Endothelial cell of umbilical vein (primary cell): ENCODE measurements at places on chromosomes 3 and 15. TPM values are rescaled to one million over a fixed set of nuclear protein-coding genes. Genes with fewer than 3 reads are reported as not detected.
A peak's percentile ranks its signal among the peaks of the same experiment; 100 is the strongest.

DNA sequence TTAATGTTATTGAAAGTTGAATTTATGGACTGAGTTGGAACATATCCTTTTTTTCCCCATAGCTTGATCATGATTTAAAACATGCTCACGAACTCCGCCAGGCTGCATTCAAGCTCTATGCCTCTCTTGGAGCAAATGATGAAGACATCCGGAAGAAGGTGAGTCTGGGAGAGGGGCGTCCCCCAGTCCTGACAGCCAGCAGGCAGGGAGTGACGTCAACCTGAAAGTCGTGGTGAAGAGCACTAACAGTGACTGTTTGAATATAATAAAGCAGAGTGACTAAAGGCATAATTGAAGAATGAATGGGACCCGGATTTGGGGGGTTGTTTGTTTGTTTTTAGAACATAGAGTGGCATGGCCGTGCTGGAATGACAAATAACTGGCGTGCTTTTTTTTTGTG lies 57.9 kb downstream of the ARMC8 start:
- no peak for DNase-seq

GRCh38 chr3:62986061-62986460 lies 110.8 kb upstream of the CADPS start:
- DNase-seq, result no peak

DNA sequence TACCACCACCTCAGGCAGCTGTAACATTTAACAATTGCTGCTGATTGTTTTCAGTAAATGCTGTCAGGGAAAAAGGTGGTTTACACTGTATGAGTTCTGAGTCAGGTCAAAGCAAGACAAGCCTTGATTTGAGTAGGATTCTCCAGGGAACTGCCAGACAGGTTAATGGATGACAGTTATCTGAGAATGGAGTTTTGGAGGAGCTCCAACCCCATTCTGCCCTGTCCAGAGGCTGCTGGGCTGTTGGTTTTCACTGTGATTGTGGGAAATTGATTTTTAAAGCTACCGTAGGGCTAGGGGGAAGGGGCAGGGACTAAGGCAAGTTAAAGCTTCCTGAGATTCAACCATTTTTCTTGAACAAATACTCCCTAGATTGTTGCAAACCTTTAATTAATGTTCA lies 39.9 kb downstream of the TICRR start:
- no peak for DNase-seq

- no peak for DNase-seq
Measured at GRCh38 chr3:5479229-5479799, 291.8 kb downstream of the EDEM1 start.

DNA sequence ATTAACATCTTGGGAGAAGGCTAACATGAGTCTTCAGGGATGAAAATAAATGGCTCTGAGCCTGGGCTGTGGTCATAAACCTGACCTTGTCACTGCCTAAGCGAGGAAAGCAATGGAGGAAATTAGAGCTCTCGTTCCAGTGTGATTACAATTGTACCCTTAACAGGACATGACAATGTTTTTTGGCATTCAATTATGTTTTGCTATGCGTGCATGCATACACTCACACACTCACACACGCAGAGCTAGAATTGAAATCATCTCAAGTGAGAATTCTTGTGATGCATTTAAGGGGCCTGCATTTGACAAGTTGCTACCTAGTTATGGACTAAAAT lies 24.1 kb downstream of the ZNF80 start:
- DNase-seq, result peak; percentile 82

DNA sequence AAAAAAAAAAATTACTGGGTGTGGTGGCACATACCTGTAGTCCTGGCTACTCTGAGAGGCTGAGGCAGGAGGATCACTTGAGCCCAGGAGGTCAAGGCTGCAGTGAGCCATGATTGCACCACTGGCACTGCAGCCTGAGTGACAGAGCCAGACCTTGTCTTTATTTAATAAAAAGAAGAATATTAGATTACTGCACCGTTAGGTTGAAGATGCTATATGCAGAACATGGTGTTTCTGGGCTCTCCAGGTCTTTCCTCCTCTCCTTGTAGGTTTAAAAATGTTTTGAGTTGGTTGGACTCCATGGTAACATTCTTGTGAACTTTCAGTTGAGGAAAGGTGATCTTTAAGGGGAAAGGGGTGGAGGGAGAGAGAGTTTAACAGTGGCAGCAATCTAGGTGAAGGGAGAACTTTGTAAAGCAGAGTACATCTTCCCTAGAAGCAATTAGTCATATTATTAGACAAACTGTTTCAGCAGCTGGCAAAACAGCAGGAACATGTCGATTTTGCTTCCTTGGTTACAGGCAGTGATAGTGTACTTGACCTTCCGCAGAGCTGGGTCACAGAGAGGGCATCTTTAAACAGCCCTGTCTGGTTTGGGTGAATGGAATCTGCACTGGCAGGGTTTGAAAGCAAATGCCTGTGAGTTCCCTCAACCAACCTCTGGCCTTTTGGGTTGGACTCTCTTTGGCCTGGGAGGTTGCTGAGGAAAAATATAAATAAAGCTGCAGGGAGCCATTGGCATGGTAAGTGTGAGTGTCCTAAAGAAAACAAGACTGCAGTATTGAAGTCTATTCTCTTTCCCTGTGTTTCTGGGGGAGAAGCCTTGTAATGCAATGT lies 42.8 kb downstream of the NR2C2 start:
- DNase-seq, result peak; percentile 43

The OR4F6 gene
- total RNA-seq, result not detected in 2 replicates

The XIRP1 gene
- not detected in 2 replicates for total RNA-seq

The TSEN2 gene
- total RNA-seq, result 12.1 and 12.6 TPM in 2 replicates

The IGSF10 gene
- total RNA-seq, result not detected in 2 replicates

The ITIH4 gene
- 0.60 and 2.4 TPM in 2 replicates for total RNA-seq

The USP50 gene
- not detected in 2 replicates for total RNA-seq
